ENCODE measurements at places on chromosomes 13 and 19.
A peak's percentile ranks its signal among the peaks of the same experiment; 100 is the strongest.

DNA sequence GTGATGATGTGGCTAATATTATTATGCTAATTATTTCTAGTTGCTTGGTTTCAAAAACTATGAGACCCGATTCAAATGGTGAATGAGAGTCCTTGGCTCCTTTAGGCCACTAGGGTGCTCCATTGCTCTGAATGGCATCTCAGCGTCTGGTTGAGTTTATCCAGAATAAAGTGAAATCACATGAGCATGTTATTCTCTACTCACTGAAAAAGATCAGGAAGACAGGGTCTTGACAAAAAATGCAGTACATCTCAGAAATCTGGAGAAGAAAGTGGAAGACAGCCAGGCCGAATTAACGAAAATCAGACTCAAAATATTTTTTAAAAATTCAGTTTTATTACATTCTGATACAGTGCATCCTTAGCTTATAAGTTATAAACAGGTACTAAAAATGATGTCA, 516.2 kb downstream of the MYO16 start:
- peak; percentile 76 for DNase-seq

DNA sequence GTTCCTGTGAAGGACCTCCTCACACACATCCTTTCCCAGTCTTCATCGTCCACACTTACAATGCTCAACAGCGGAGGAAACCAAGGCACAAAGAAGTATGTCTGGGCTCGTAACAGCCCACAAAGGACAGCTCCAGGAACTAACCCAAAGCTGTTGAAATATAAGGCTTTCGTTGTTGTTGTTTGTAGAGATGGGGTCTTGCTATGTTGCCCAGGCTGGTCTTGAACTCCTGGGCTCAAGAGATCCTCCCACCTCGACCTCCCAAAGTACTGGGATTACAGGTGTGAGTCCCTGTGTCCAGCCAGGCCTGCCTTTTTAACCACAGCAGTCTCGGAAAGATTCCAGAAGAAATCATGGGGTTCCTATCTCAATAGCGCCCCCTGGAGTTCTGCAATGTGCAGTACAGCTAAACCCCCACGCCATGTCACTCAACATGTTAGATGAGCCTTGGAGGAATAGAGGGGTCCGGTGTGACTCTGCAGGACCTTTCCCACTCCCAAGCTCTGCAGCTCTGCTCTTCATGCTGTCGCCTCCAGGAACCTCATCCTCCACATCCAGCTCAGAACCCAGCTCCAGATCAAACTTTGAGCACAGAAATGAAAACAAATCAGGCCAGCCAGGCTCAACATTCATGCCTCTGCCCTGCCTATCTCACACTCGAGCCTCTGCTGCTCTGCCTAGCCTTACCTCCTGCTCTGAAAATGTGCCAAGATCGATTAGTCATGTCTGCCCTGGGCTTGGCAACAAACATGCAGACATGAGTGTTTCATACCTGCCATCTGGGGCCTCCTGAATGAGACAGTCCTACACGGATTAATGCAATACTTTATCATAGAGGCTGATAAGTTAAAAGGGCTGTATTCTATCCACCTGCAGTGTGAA, 7.5 kb downstream of the PLA2G4C start:
- DNase-seq, result peak; percentile 59

- no peak for DNase-seq
Measured at GRCh38 chr13:72689181-72689696, 38.2 kb downstream of the MZT1 start.

DNA sequence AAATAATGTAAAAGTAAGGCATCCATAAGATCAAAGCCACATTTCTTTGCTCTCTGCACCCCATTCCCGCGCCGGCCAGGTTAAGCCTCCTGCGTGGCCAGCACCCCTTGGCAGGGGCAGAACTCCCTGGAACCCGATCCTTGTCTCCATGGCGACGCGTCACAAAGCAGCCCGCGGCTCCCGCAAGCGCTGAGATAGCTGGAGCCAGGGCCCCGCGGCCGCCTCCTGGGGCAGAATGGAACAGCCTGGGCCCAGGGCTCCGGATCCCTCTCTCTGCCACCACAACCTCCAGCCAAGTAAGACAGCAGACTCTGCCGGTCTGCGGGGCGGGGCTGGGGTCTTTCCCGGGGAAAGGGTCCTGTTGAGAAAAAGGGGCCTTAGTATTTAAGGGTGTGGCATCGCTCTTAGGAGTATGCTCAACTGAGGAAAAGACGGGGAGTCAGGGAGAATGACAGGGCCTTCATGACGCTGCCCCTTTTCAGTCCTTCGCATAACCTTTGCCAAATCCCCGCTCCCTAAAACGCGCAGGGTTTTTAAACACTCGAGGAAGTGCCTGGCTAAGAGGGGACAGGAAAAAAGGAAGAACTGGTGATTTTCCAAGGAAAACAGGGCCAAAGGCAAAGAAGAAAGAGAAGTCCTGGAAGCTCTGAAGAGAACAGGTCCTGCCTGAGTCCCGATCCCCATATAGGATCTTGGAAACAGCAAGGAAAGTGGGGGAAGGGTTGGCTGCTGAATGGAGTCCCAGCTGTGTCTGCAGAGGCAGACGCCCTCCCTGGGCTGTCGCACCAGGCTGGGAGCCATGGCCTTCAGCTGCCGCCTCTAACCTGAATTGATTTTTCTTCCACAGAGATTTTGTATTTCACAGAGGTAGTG, at the start of gene TEX26:
Gene TEX26 (plus strand): TSS at position 176 of the 873 bp plus-strand sequence. CDS start 60 bp downstream, at position 236.
- no peak for DNase-seq
